Renal pelvis (tissue), 12 donors: ENCODE measurements at places on chromosomes 7 and 10. TPM values are rescaled to one million over a fixed set of nuclear protein-coding genes. Genes with fewer than 3 reads are reported as not detected.

The LEP gene
- 0.96 TPM for polyA plus RNA-seq

The OPALIN gene
- polyA plus RNA-seq = not detected

The NEUROG3 gene
- polyA plus RNA-seq = not detected

The RAMP3 gene
- polyA plus RNA-seq = 8.6 TPM

The METTL27 gene
- 8.8 TPM for polyA plus RNA-seq

The NPY4R2 gene
- not detected for polyA plus RNA-seq

The BAMBI gene
- polyA plus RNA-seq = 50.1 TPM

The COL28A1 gene
- polyA plus RNA-seq = 8.1 TPM

The FAM25A gene
- polyA plus RNA-seq = not detected

The ATOH7 gene
- 1.4 TPM for polyA plus RNA-seq

The GIMAP5 gene
- 4.3 TPM for polyA plus RNA-seq

The ZNF786 gene
- polyA plus RNA-seq = 8.6 TPM

The MEPCE gene
- polyA plus RNA-seq = 62.5 TPM

The SFXN4 gene
- 36.7 TPM for polyA plus RNA-seq

The LRMDA gene
- polyA plus RNA-seq = 24.7 TPM

The TNPO3 gene
- polyA plus RNA-seq = 44.7 TPM

The EPHB4 gene
- polyA plus RNA-seq = 93.3 TPM

The PHTF2 gene
- 27.6 TPM for polyA plus RNA-seq

The RAPGEF5 gene
- polyA plus RNA-seq = 38.6 TPM

The CALHM3 gene
- not detected for polyA plus RNA-seq

The PDE6C gene
- 1.7 TPM for polyA plus RNA-seq

The KLF14 gene
- polyA plus RNA-seq = 0.46 TPM

The SCIN gene
- polyA plus RNA-seq = 79.1 TPM

The RBP3 gene
- polyA plus RNA-seq = 0.13 TPM

The NPY4R gene
- polyA plus RNA-seq = not detected

The GLI3 gene
- 13.3 TPM for polyA plus RNA-seq

The TSPAN13 gene
- 23.2 TPM for polyA plus RNA-seq
